Left colon (tissue), 2 donors: ENCODE measurements at places on chromosomes 4 and X. TPM values are rescaled to one million over a fixed set of nuclear protein-coding genes. Genes with fewer than 3 reads are reported as not detected.

- no peak for DNase-seq
Observed at GRCh38 chr4:47721892-47722575, 115.8 kb downstream of the CORIN start.

- no peak for DNase-seq
Observed at GRCh38 chr4:143668930-143669552, 31.4 kb downstream of the FREM3 start.

ADGRL3 gene
- 4.0 TPM for total RNA-seq

CT45A10 gene
- not detected for total RNA-seq

DNA sequence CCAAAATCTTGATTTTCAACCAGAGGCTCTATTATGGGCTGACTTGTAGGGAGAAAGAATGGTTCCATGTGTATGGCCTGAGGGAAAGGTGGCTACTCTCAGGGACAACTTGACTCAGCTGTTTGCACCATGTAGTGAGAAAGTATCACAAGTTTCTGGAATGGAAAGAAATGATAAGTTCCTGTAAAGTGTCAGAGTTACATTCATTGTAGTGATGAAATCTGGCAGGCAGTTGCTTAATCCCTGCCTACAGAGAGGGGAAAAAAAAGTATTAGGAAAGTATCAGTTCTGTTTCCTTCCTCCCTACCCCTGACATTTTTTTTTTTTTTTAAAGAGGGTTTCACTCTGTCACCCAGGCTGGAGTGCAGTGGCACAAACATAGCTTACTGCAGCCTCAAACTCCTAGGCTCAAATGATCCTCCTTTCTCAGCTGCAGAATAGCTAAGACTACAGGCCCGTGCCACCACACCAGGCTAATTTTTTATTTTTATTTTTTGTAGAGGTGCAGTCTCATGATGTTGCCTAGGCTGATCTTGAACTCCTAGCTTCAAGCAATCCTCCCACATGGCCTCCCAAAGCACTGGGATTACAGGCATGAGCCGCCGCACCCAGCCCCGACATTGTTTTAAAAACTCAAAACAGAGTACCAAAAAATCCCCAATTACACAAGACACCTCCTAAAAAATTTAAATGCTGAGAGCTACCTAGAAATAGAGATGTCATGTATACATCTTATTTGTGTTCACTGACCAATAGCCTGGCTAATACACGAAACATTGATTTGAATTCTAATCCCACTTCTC, 4.8 kb upstream of the FBXL5 start:
- no peak for DNase-seq

DNA sequence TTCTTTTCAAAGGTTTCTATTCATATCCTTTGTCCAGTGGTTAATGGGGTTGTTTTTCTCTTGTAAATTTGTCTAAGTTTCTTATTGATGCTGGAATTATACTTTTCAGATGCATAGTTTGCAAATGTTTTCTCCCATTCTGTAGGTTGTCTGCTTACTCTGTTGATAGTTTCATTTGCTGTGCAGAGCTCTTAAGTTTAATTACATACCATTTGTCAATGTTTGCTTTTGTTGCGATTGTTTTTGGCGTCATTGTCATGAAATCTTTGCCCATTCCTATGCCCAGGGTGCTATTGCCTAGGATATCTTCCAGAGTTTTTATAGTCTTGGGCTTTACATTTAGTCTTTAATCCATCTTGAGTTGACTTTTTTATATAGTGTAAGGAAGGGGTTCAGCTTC, 21.2 kb upstream of the UGT8 start:
- DNase-seq: no peak

- DNase-seq: no peak
Observed at GRCh38 chrX:1451251-1451660, 1.5 kb downstream of the ASMTL start.

GRCh38 chr4:96593422-96593821, 753.5 kb downstream of the PDHA2 start:
- peak; percentile 32 for DNase-seq

- DNase-seq: no peak
Observed at GRCh38 chr4:138975225-138975624, 40.4 kb upstream of the NOCT start.

DNA sequence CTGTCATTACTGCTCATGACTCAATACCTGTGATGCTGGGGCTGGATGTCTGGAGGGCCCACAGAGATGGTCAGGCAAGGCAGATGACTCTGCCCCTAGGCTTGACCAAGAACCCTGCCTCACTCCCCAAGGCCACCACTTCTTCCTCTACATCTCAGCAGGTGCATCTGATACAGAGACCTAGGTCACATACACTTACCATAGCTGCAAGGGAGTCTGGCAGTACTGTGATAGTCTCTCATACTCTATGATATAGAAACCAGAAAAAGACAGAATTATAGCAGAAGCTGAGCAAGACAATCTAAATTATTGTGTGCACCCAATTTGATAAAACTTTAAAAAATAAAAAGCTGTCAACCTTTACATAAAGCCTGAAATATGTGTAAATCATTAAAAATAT, 477.1 kb upstream of the GALNT7 start:
- no peak for DNase-seq

- DNase-seq: no peak
Observed at GRCh38 chr4:108247387-108248049, 78.8 kb upstream of the LEF1 start.

GSX2 gene
- total RNA-seq: not detected

GLRA3 gene
- not detected for total RNA-seq

DNA sequence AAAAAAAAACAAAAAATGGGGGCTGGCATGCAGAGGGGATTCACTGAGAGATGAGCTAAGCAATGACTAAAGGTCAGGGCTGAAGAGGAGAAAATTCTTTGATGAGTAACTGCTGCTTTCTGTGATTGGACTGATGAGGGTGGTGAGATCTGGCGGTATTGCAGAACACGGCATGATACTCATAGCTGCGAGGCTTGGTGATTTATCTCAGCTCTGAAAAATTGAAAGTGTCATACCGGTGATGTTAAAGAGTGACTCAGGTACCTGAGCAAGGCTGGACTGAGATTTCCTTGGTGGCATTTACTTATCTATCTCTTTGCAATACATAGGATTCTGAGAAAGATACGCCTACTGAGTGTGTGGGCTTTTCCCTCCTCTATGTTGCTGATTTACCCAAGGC, 204.1 kb upstream of the DDX53 start:
- DNase-seq: no peak

GRCh38 chr4:109532182-109532581, 27.9 kb upstream of the MCUB start:
- no peak for DNase-seq

- DNase-seq: no peak
Observed at GRCh38 chr4:137367620-137368019, 164.7 kb downstream of the PCDH18 start.

DNA sequence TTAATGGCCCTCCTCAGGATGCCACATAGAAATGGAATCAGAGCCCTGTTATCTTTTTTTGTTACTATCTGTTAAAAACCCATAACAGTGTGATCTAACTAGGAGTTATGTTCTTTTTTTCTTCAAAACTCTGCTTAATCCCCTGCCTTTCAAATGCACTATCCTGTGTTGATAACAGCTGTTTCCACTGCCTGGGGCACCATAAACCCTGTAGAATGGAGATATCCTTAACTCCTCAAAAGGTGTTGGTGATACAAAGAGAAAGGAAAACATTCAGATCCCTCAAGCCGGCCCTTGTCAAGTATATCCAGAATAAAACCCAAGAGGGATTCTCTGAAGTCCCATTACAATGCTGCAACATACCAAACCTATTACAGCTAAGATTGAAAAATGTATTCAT, 108.6 kb downstream of the ACTRT1 start:
- no peak for DNase-seq

GRCh38 chr4:61911313-61911756, 711.2 kb downstream of the ADGRL3 start:
- DNase-seq: no peak

DNA sequence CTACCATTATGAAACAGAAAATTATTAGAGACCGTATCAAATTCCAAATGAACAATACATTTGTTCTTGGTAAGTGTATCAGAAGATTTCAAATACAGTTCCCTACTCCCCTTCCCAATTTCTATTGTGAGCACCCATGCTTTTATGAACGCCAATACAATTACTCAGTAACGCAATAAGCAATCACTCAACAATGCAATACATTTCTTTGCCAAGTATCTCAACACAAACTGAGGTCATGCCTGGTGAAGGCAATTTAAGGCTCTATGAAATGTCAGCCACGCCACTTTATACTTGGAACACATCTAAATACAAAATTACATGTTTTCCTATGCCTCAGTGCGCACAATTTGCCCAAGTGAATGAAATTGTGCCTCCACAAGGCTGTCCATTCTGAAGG, 712 bp downstream of the PNPLA4 start:
- DNase-seq: no peak

DNA sequence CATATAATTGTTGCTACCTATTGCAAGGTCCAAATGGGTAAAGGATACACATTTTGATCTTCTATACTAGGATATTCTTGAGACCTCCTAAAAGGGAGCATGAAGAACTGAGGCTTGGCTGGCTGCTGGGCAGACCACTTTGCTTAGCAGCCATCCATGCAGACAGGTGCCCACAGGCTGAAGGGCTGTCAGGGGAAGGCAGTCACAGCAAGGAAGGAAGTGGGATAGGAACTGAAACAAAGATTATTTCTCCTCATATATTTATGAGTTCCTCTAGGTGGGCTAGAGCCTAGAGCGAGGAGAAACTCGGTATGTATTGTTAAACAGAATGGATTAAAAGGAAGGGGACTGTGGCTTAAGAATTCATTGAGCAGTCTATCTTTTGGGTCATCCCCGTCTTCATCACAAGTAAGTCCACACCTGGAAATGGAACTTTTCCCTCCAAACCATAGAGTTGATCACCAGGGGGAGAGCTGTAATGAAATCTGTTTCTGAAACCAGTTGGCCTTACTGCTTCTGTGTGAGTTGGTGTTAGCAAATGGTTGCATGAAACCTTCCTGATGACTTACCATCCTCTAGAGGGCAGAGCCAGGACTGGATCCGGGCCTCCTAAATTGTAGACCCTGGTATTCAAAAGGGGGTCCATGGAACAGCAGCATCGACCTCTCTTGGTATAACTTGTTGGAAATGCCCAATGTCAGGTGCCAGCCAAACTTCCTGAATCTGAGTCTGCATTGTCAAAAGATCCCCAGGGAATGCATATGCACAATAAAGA, 42.3 kb downstream of the AFF2 start:
- DNase-seq: no peak

ERVMER34-1 gene
- 0.52 TPM for total RNA-seq

- DNase-seq: no peak
Observed at GRCh38 chrX:104482757-104483156, 83.2 kb upstream of the IL1RAPL2 start.

DNA sequence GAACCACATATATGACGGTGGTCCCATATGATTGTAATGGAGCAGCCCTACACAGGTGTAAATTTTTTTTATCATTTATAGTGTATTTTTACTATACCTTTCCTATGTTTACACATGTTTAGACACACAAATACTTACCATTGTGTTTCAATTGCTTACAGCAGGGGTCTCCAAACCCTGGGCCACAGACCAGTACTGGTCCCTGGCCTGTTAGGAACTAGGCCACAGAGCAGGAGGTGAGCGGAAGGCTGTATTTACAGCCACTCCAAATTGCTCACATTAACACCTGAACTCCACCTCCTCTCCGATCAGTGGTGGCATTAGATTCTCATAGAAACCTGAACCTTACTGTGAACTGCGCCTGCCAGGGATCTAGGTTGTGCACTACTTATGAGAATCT, 201.8 kb upstream of the NDST4 start:
- no peak for DNase-seq

DNA sequence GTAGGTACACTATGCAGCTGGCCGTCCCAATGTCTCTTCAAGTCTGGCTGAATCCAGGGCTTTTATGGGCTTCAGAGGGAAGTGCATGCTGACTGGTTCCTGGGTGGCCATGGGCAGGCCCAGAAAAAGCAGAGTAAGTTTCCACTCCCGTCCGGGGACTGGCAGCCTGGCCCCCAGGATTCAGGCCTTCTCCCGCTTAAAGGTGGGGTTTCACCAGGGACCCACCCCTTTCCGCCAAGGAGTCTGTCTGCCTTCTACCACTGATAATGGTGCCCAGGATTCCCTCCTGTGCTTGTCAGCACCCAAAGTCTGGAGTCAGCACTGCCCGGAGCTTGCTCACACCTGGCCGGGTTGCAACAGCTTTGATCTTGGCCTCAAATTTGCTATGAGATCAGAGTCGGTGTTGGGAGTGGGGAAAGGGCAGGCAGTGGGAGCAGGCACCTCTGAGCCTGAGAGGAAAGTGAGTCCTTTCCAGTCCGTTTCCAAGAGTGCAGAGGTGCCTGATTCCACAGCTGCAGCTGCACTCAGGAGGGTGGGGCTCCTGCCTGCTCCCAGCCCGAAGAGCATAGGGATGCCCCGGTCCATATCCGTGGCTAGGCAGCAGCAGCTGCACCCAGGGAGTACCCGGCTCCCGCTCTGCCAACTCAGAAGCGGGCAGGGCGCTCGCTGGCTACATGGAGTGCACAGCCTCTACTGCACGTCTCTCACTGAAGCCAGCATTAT, 1344.3 kb upstream of the ADGRL3 start:
- no peak for DNase-seq

CYSLTR1 gene
- 2.4 TPM for total RNA-seq

SLC49A3 gene
- total RNA-seq: 15.8 TPM

SCML2 gene
- total RNA-seq: 1.0 TPM

- no peak for DNase-seq
Observed at GRCh38 chrX:47162927-47163583, 18.0 kb downstream of the RBM10 start.

- no peak for DNase-seq
Observed at GRCh38 chr4:55866973-55867574, 13.6 kb downstream of the EXOC1 start.

DNAAF6 gene
- total RNA-seq: not detected

GRCh38 chr4:152901205-152901604, 34.9 kb upstream of the FHDC1 start:
- DNase-seq: no peak

- no peak for DNase-seq
Observed at GRCh38 chr4:81883530-81884450, 412.1 kb upstream of the RASGEF1B start.

SLC2A9 gene
- total RNA-seq: 5.1 TPM

DNA sequence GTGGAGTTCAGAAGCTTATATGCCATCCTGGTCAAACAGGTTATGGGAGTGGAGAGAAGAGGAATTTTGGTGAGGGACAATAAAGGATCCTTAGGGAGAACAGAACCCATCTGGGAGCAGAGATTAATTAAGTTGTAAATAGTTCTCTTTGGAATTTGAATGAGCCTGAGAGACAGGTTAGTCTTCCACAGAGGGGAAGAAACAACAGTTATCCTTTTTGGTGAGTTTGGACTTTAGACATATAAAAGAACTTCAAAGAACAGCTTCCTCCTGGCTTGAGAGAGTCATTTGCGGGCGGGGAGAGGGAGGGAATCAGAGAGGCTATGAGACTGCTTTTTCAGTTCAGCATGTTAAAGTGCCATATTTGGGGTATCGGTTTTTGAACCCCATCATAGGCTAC, 793.3 kb upstream of the MAGEB2 start:
- no peak for DNase-seq

- DNase-seq: no peak
Observed at GRCh38 chrX:140866446-140866845, 135.9 kb upstream of the SPANXB1 start.

XK gene
- 26.7 TPM for total RNA-seq
